ENCODE measurements at places on chromosomes 2 and 18.

GRCh38 chr18:9803698-9804516 is 81.9 kb upstream of the TXNDC2 start:
- DNase-seq: no peak

- no peak for DNase-seq
Observed at GRCh38 chr2:70715071-70715985, 52.7 kb downstream of the ADD2 start.

DNA sequence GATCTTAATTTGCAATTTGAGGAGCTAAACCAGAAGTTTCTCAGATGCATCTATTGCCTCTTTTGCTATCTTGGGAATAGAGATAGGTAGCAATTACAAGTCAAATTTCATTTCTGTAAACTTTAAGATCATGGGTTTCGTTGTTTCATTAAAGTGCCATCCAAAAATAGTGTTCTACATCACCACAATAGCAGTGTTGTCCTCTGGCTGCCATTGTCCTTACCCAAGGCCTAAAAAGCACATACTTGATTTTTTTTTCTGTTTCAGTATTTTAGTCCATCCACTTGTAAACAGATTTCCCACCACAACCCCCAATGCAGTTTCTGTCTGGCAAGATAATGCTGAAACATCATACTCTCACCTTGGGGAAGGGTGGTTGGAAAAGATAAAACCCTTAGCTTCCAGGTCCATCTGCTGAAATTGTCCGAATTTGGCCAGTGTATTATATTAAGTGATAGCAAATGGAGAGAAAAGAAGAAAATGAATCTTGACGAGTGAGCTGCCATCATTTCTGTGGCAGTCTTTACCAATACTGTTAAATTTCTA is 136.2 kb downstream of the LCLAT1 start:
- DNase-seq: no peak

- no peak for DNase-seq
Observed at GRCh38 chr18:35592298-35592697, 10.8 kb downstream of the GALNT1 start.

- no peak for DNase-seq
Observed at GRCh38 chr2:47490406-47490805, 87.5 kb downstream of the MSH2 start.

DNA sequence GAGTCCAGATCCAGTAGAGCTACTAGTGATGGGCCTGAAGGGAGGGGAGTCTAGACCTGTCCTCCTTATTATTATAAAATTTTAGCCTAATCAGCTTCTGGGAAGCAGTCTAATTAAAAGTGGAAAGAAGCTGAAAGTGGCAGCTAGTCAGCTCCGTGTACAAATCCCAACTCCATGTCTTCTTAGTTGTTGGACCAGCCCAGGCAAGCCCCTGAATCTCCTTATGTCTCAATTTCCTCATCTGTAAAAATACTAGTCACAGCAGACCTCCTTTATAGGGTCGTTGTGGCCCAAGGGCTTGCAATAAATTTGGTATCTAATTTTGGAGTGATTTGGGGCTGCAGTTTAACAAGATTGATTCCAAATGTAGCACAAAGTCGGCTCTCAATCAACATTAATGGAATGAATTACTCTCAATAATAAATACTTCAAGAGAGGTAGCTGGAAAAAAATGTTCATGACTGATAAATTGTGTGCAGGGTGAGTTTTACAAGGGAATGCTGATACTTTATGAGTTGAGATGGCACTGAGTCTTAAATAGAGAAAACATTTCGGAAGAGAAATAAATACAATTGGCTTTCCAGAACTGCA is 118.3 kb upstream of the NDUFV2 start:
- DNase-seq: no peak

GRCh38 chr2:120632796-120633646 is 102.6 kb upstream of the GLI2 start:
- DNase-seq: no peak

- DNase-seq: peak; percentile 27
Observed at GRCh38 chr2:162184821-162185450, 32.9 kb upstream of the GCG start.

DNA sequence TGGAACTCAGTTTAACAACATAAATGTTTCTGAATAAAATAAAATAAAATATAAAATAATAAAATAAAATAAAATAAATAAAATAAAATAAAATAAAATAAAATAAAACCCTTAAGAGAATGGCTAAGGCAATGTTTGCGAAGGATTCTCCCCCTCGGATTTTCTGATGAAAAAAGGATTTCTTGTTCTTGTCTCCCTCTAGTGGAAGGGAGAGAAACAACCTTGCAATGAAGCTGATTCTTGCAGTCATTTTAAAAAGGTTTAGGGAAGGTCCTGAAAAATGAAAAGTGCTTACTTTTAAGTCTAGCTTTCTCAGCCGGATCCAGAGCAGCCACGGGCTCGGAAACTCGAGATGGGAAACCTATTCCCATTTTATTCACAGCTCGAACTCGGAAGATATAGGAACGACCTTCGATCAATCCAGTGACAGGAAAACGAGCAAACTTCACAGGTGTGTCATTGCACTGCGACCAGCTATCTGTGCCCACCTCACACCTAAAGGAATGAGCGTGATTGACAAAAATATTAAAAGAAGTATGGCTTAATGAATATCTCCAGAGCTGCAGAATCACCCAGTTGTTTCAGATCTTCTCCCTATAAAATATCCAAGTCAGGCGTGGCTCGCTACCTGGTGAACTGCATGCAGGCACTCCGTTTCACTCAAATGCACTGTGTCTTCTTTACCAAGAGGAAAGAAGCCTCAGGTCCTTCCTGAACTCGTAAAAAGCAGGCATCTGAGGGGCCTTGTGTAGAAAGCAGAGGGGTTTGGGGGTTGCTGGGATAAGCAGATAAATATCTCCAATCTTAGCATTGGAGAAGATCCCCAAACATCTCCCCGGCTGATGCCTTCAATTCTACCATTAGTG is 68.1 kb downstream of the MYOM1 start:
- no peak for DNase-seq

GRCh38 chr2:21363364-21363763 is 239.6 kb downstream of the TDRD15 start:
- DNase-seq: no peak

GRCh38 chr2:218605432-218605831 is 2.3 kb upstream of the PLCD4 start:
- DNase-seq: no peak

GRCh38 chr2:63819765-63820717 is 21.7 kb upstream of the UGP2 start:
- DNase-seq: no peak

DNA sequence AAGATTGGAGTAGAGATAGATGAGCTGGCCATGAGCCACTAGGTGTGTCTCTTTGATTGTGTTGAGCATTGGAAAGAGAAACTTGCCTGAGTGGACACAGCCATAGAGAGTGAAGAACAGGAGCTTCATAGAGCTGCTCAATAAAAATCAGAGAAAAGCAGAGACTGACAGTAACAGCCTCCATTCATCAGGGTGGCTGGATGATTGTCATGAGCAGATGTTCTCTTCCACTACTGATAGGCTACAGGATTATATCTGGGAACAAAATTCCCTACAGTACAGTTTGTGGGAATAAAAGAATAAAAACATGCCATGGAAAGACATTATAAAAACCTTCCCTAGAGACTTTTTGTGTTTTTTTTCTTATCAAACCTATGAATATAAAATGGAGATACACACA is 404.8 kb upstream of the ACVR2A start:
- no peak for DNase-seq

DNA sequence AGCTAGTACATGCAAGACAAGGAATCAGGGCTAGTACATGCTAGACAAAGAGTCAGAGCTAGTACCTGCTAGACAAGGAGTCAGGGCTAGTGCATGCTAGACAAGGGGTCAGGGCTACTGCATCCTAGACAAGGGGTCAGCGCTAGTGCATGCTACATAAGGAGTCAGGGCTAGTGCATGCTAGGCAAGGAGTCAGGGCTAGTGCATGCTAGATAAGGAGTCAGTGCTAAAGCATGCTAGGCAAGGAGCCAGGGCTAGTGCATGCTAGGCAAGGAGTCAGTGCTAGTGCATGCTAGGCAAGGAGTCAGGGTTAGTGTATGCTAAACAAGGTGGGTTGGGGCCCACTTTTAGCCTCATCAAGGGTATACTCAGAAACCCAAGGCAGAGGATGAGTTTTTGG is 90.1 kb upstream of the FAM136A start:
- no peak for DNase-seq

DNA sequence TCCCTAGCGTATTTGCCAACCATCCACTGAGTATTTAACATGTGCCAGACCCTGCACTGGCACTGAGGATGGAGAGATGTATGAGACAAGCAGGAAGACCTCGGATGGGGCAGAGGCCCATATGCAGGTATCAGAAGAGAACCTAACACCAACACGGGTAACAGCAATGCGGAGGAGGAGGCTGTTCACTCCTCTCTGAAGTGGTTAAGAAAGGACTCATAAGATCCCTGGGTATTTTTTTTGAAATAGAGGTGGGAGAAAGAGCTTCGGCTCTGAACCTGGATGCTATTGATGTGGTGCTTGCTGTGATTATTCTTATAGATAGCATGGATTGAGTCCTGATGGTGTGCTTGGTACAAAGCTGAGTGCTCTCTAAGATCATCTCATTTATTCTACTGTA is 418.3 kb downstream of the LPIN1 start:
- DNase-seq: no peak

GRCh38 chr2:112658839-112659667 is 13.3 kb downstream of the SLC20A1 start:
- DNase-seq: no peak

DNA sequence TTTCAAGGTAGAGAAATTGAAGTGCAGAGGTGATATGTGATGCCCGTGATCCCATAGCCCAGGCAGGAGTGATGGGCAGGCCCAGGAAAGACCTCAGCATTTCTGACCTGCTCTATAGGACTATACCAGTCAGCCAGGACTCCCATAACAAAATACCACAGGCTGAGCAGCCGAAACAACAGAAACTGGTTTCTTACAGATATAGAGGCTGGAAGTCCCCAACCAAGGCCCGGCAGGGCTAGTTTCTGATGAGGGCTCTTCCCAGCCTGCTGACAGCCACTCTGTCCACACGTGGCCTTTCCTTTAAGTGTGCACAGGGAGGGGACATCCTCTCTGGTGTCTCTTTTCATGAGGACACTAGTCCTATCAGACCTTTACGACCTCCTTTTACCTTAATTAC is 104.2 kb upstream of the AGAP1 start:
- no peak for DNase-seq

DNA sequence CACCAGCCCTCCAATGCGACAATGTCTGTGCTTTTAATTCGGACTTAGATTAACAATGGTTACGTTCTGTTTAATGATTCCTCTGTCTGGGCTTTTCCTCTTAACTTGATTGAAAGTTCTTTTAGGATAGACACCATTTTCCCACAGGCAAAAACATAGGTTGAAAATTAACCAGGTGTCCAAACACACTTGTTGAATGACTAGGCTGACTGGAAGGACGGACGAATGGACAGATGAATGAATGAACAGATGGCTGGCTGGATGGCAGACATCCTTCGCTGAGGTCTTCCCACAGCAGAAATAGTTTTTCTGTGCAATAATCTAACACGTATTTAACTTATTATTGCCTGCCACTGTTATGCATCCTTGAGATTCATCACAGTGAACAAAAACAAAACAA is 298.8 kb downstream of the SRBD1 start:
- DNase-seq: peak; percentile 55

DNA sequence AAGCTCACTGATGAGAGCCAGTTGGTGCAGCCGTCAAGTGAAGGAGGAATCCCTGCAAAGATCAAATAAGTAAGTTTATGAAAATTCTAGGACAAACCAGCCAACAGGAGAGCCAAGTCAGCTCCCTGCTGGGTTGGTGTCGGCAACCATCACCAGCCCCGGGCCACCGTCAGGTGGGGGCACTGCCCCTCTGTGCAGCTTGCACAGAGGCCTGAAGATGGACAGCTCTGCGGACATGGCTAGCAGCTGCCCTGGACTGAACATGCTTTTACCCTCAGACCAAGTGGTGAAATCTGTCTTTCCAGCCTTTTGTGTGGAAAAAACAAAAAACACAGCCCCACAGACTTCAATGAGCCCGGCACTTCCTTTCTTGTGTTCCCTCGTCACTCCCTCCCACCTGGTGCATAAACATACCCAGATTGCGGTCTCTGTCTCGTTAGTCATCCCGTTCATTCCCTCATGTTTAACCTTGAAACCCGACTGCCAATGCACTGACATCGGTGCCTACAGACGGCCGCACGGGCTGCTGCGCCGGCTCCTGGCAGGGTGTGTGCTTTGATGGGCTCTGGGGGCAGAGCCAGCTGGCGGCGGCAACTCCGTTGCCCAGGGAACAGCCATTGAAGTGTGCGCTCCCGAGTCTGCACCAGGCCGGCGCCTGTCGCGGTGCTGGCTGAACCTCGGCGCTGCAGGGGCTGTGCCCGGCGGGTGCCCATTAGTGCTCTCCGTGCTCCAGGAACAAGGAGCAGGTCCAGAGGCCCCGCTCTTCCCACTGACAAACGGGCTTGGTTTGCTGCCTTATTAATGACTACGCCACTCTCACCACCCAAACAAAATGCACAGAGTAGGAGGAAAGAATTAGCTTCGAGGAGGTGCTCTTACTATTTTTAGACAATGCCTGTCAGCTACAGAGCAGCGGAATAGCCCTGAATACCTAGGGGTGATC is 95.3 kb downstream of the EIPR1 start:
- peak; percentile 76 for DNase-seq

DNA sequence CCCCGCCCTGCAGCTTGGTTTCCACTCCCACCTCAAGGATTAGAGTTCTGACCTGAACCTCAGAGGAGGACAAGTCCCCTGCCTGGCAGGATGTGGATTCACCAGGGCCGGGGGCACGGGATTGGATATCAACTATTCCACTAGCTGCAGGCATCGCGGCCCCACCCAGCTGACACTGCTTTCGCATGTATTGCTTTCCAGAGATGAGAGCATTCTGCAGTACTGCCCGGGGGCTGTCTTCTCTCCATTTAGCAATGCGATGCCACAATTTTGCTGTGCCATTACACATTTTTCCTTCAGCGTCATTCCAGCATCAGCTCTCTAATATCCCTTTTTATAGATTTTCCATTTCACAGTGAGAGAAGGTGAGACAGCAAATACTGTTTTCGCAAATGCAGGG is 42.0 kb downstream of the CTIF start:
- no peak for DNase-seq

DNA sequence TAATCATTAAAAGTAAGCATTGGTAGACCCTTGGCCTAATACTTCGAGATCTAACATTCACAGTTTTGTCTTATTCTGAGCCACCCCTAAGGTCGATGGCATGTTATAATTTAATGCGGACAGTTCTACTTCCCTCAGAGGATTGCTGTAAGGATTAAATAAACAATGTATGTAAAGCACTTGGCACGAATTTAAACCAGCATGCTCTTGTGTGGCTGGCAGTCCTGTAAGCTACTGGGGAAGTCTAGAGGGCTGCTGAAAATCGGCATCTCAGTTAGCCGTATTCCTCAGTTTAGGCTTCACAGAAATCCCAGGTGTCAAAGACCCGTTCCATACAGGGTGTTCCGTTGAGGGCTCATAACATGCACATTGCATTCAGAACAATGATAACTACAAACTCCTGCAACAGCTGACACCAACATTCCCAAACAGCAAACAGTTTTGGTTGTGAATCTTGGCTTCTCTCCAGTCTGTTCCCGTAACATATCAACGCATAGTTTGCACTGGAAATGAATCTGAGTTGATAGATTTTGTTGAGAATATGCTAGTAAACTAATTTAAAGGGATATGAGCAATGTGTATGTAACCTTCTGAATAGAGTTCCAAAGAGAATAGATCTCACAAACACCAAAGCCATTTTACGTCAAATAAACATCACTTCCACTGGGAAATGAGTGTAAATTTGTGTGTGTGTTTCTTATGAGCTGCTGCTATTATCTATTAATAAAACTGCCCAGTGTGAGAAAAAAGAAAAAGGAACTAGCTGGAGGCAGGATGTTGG is 52.2 kb upstream of the ACKR3 start:
- DNase-seq: no peak
